ENCODE measurements at places on chromosomes 6 and 20. TPM values are rescaled to one million over a fixed set of nuclear protein-coding genes. Genes with fewer than 3 reads are reported as not detected.

DNA sequence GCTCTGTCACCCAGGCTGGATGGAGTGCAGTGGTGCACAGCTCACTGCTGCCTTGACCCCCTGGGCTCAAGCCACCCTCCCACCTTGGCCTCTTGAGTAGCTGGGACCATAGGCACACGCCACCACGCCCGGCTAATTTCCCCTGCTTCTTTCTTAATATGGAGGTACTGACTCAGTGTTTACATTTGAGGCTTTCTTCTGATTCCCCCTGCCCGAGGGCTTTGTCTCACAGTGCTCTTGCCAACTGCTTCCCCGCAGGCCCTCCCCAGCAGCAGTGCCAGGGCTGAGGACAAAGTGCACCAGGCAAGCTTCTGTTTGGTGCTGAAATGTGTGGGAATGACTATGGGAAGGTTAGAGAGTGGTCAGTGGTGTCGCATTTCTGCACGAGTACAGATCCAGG lies 34.8 kb downstream of the NR2E1 start:
- DNase-seq = peak; percentile 69
- no peaks in the 10 kb centered on the region for H3K27me3 ChIP-seq
- no peaks in the 10 kb centered on the region for H3K4me1 ChIP-seq
- no peak overlapping the region for H3K27ac ChIP-seq
- H3K4me3 ChIP-seq = no peak overlapping the region
- no peaks in the 10 kb centered on the region for H3K36me3 ChIP-seq

EFCAB8 gene
- under 0.01 TPM for total RNA-seq

DNA sequence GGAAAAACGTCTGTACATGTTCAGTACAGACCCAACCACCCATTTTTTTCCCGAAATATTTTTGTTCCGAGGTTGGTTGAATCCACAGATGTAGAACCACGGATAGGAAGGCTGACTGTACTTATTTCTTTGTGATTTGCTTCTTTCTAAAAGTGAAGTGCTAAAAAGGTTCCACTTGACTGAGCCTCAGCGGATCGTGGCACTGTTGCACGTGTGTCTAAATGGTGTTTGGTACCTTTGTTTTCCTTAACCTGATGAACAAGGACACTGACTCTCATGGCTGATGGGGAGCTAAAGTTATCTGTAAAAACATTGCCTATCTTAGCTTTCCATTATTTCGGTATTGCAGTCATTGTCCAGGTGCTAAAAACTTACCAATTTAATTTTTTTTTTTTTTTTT lies 6.2 kb downstream of the BPHL start:
- no peaks in the 10 kb centered on the region for H3K4me1 ChIP-seq
- no peak overlapping the region for H3K4me3 ChIP-seq

RBPJL gene
- total RNA-seq = not detected

LINC00237 gene
- not detected for total RNA-seq

- no peaks in the 10 kb centered on the region for H3K36me3 ChIP-seq
- no peak overlapping the region for H3K27ac ChIP-seq
- H3K4me1 ChIP-seq = no peaks in the 10 kb centered on the region
- no peak overlapping the region for H3K4me3 ChIP-seq
These were observed 256.3 kb downstream of the ERMARD start for GRCh38 chr6:170007468-170008293.

ELOVL2 gene
- 1.0 TPM for total RNA-seq

HAO1 gene
- total RNA-seq = not detected

DNA sequence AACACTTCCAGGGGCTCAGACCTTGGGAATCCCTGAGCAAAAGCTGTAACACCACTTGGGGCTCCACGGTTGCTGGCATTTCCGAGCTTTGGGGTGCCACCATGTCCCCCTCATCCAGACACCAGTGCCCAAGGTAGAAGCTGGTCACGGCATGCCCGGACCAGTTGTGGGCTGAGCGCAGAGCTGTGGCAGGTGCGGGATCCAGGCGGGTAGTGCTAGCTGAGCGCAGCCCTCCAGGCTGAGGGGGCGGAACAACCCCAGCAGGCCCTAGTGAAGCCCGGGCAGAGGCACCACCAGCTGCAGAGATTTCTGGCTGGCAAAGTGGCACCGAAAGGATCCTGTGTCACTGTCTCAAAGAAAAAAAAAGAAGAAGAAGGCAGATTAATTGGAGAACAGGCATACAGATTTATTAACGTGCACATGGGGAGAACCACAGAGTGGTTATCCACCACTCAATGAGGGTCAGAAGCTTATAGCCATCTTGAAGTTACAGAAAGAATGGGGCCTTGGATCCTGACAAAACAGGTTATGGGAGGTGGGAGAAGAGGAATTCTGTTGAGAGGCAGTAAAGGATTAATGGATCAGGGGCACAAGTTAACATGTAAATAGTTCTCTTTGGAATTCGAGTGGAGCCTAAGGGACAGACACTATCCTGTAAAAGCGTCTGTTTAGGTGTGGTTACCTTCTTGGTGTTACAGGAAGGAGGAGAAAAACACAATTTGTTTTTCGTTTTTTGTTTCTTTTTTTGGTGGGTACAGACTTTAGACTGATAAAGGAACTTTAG lies 107.5 kb downstream of the CD24 start:
- DNase-seq = no peak
- H3K4me3 ChIP-seq = no peak overlapping the region
- H3K36me3 ChIP-seq = no peaks in the 10 kb centered on the region
